ENCODE measurements at places on chromosomes 11 and 22.
A peak's percentile ranks its signal among the peaks of the same experiment; 100 is the strongest.

- peak; percentile 7 for DNase-seq
These were observed 6.6 kb upstream of the PLEKHA7 start for GRCh38 chr11:17020831-17021230.

DNA sequence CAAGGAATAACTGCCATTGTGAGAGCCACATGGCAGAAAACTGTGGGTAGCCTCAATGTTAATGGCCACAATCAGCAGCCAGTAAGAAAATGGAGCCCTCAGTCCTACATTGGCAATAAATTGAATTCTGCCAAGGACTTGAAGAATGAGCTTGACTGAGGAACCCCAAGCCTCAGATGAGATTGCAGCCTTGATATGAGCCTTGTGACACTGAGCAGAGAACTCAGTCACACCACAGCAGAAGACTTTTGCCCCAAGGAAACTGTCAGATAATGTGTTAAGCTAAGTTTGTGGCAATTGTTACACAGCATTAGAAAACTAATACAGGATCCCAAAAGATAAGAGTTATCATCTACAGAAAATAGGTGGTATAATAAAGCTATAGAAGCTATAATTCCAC is 2.4 kb upstream of the TTC17 start:
- DNase-seq, result no peak

GRCh38 chr11:40882301-40882700 is 577.2 kb downstream of the LRRC4C start:
- no peak for DNase-seq

- no peak for DNase-seq
These were observed 154.4 kb downstream of the FEZ1 start for GRCh38 chr11:125341676-125342075.

- DNase-seq, result no peak
These were observed 21.8 kb downstream of the MCAM start for GRCh38 chr11:119295178-119295577.

- peak; percentile 31 for DNase-seq
These were observed 49.5 kb upstream of the PHF21B start for GRCh38 chr22:45059296-45059695.

GRCh38 chr11:69321877-69322361 is 28.0 kb downstream of the MYEOV start:
- DNase-seq, result peak; percentile 45

DNA sequence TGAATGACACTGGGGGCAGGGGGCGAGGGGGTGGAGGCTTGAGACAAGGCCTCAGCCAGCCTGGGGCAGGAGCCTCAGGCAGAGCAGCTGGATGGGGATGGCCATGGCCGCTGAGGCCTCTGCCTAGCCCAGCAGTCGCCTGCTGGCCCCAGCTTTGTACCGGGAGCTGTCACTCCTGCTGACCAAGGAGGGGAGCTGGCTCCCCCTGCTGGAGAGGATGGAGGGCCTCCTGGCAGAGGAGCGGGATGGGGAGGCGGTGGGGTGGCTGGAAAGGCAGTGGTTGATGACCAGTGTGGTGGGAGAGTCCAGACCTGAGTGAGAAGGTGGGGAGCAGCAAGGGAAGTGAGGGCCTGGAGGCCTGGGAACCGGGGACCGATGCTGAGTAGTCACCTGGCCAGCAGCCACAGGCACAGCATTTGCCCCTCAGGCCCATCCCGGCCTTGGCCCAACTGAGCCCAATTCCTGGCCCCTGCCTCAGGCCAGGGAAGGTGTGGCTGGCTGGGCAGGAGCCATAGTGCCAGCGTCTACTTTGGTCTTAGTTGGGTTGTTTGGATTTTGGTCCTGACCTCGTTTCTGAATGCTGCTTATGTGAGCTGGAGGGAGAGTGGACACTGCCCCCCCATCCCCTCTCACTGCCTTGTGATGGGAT is 6.0 kb upstream of the SUSD2 start:
- DNase-seq, result no peak

GRCh38 chr22:46001426-46002106 is 24.6 kb upstream of the WNT7B start:
- no peak for DNase-seq

DNA sequence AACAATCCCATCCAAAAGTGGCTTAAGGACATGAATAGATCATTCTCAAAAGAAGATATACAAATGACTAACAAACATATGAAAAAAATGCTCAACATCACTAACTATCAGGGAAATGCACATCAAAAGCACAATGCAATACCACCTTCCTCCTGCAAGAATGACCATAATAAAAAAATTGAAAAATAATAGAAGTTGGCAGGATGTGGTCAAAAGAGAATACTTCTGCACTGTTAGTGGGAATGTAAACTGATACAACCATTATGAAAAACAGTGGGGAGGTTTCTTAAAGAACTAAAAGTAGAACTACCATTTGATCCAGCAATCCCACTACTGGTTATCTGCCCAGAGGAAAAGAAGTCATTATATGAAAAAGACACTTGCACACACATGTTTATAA is 77.7 kb upstream of the SC5D start:
- no peak for DNase-seq

- peak; percentile 85 for DNase-seq
These were observed 5.6 kb upstream of the SH3BP1 start for GRCh38 chr22:37633625-37634416.

GRCh38 chr11:115653926-115654325 is 149.7 kb upstream of the CADM1 start:
- DNase-seq, result no peak

DNA sequence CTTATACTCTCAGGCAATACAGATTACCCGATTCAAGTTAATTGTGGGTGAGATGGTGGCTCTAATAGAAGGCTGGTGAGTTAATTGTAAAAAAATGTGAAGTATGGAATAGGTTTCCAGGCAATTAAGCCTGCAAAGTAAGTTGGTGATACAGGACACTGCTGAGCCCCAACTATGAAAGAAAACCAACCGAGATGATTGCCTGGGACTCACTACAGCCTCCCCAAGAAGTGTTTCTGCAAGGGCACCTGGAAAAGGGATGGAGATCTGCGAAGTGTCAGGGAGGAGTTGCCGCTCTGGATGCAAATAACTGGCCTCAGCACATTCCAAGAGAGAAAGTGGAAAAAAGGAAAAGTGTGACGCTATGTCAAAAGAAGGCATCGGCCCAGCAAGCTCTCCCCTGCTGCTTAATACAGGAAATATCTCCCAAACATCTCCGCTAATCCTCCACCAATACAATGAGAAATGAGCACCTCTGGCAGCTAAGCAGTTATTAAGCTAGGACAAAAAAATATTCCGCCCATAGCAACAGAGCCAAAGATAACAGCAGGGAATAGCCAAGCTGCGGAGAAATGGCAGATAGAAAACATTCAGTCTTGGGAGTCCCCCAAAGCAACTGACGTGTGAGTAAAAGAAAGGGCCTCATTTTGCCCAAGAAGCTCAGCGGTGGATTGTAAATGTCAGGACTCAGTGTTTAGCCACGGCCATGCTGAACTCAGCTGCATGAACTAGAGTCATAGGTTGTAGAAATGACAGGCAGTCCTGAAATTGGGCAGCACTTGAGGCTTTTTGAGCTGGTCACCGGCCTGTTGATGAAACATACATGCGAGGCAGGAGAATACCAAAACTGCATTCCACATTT is 133.7 kb downstream of the SNX19 start:
- DNase-seq, result no peak

DNA sequence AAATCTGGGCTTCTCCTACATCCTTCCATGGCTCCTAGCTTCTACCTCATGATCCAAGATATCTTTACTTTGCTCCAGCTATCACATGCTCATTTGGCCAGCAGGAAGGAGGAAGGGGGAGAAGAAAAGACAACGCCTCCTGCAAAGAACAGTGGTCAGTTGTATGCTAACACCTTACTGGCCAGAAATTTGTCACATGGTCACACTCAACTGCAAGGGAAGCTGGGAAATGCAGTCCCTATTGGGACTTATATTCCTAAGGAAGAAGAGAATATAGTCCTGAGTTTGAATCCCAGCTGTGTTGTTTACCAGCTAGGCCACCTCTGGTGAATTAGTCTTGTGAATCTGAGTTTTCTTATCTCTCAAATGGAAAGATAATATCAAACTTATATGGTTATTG is 272.0 kb downstream of the BLID start:
- no peak for DNase-seq

- no peak for DNase-seq
These were observed 1320.4 kb downstream of the LRRC4C start for GRCh38 chr11:40139066-40139465.
